ENCODE measurements at places on chromosomes 1 and 21. TPM values are rescaled to one million over a fixed set of nuclear protein-coding genes. Genes with fewer than 3 reads are reported as not detected.

The CIART gene
- total RNA-seq = 1.8 TPM

GRCh38 chr1:26946270-26946669, 14.0 kb downstream of the KDF1 start:
- DNase-seq = no peak

DNA sequence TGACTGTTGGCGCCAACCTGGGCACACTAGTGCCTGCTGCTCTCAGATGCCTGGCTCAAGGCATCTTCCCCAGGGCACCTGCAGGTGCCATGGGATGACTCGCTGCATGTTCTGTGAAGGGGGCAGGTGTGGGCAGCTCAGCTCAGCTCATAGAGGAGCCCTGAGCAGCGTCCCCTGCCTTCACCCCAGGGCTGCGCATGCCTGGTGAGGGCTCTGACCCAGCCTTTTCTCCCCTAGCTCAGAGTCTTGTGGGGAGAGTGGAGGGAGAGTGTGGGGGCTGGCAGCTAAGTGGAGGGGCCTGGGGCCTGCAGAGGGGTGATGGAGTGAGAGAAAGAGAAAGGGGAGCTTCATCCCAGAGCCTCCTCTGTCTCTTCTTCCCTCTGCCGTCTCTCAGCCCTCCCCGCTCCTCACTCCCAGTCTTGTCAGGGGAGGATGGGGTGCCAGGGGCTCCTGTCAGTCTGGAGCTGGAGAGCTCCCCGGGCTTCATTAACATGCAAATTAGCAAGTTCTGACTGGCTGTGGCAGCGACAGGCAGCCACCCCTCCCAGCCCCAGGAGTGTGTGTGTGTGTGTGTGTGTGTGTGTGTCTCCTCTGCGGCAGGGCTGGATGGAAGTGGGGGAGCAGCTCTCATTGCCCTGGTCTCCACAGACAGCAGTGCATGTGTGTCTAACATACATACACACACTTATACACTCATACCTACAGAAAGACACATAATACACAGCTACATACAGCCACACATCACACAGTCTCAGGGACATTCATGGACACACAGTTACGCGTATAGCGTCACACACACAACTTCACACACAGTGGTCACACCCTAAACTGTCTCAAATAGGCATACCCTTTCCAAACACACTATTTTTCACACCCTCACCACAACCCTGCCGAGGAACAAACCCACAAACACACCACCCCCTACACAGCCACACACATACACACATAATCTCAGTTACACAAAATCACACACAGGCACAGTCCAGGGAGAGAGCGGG, 34.0 kb downstream of the FOXO6 start:
- no peak for DNase-seq

The HSD11B1 gene
- total RNA-seq = 2.1 TPM

The ARPC5 gene
- 140 TPM for total RNA-seq

The LHX8 gene
- total RNA-seq = not detected

DNA sequence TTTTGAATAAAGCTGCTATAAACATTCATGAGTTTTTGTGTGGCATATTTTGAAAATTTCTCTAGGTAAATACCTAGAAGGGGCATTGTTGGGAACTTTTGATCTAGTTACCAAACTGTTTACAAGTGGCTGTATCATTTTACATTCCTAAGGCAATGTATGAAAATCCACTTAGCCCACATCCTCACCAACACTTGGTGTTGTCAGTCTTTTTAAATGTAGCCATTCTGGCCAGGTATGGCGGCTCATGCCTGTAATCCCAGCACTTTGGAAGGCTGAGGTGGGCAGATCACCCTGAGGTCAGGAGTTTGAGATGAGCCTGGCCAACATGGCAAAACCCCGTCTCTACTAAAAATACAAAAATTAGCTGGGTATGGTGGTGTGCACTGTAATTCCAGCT, 5.9 kb upstream of the KCNE2 start:
- DNase-seq = no peak

- no peak for DNase-seq
Observed at GRCh38 chr1:204092632-204093420, 19.9 kb downstream of the SOX13 start.

- no peak for DNase-seq
Observed at GRCh38 chr1:7097938-7098592, 312.8 kb downstream of the CAMTA1 start.

The SLC1A7 gene
- total RNA-seq = not detected

- no peak for DNase-seq
Observed at GRCh38 chr21:30146558-30147282, 19.9 kb downstream of the CLDN17 start.

GRCh38 chr1:11881749-11882441, 23.1 kb upstream of the NPPB start:
- no peak for DNase-seq

DNA sequence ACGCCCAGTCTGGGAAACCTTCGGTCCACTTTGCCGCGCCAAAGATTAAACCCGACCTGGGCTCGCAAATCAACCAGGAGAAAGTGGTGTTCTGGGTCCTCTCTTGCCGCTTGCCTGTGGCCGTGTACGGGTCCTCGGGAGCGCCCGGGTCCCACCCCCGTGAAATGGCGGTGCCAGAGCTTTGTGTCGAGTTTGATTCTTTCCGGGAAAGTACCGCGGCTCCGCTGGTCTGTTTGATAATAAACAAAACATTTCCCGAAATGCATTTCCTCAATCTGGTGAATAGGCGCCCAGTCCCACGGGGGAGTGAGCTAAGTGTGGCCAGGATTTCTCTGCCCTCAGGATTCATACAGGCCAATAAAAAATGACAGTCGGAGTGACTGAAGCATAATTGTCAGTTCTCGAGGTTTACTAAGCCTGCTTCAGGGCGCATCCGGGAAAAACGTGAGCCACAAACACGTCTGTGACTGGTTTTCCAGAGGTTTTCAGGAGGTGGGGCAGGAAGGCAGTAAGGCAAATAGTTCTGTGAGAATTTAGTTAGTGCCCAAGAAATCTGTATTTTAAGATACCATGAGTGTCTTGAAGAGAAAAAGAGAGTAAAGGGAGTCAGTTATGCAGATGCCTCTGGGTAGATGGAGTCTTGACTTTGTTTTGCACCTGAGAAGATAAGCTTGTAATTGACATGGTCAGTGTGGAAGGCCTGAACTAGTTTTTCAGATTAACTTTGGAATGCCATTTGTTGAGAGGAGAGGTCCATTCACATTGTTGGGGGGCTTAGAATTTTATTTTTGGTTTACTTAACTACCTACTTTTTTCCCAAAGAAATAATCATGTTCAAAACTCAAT, 675 bp downstream of the IFNAR1 start:
- DNase-seq = peak; percentile 19

- no peak for DNase-seq
Observed at GRCh38 chr1:228095938-228096337, 7.2 kb downstream of the C1orf35 start.

DNA sequence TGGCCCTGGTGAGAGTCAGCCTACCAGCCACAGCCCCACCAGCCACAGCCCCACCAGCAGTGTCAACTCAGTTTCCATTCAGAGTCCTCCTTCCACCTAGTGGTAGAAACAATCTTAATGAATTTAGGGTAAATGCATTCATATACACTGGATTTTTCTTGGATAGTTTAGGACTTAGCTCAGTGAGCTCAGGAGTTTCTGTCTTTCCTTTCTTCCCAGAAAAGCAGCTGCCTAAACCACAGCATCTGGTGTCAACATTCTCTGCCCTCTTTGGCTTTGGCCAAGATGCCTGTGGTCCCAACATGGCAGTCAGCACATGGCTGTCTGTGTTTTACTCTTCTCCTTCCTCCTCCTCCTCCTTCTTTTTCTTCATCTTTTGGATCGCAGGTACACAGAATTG, 94.0 kb downstream of the CLIC6 start:
- DNase-seq = no peak

- DNase-seq = no peak
Observed at GRCh38 chr1:206802401-206802800, 30.1 kb upstream of the IL10 start.

The BNIPL gene
- total RNA-seq = 0.17 TPM

The TMEM201 gene
- 9.9 TPM for total RNA-seq

- no peak for DNase-seq
Observed at GRCh38 chr1:214833178-214833756, 230.3 kb downstream of the CENPF start.

- no peak for DNase-seq
Observed at GRCh38 chr1:24691051-24691450, 47.9 kb downstream of the SRRM1 start.

DNA sequence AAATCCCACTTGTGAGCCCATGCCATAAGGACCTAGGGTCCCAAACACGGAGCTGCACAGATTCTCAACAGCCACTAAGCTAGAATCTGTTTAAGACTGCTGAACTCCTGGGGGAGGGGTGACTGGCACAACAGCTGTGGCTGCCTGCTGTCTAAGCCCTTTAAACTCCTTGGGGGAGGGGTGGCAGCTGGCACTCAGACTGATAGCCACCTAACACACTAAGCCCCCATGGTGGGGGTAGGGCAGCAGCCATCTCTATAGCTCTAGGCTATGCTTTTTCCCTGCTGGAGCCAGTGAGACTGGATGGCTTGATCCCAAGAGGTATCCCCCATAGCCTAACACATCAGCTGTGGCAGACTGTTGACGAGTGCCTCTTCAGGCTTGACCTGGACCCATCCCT, 73.3 kb upstream of the FMO3 start:
- DNase-seq = no peak

DNA sequence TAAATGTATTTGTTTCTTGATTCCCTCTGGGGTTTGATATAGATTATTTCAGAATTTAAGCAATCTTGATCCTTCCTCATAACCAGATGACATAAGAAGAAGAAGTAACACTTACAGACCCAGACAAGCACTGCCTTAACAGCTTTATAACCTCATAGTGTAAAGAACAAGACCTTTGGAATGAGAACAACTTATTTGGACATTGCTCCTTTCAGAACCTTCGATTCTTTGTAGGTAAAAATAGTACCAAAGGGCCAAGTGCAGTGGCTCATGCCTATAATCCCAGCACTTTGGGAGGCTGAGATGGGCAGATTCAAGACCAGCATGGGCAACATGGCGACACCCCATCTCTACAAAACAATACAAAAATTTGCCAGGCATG, 15.0 kb downstream of the TM2D1 start:
- no peak for DNase-seq

DNA sequence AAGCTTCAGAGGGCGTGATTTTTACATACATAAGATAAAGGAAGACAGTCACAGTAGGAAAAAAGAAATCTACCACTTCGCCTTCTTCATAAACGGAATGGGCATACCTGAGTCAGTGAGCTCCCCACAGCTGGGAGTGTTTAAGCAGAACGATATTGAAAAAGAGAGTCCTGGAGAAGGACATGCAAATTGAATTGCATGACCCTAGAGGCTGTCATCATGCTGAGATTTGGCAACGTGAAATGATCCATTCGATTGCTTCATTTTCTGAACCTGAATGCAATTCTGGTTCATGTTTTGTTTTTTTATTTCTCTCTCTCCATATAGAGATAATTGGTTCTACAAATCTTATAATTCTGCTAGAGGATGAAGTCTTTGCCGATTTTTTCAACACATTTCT, 3.7 kb downstream of the RGSL1 start:
- no peak for DNase-seq

The SPATA1 gene
- not detected for total RNA-seq

DNA sequence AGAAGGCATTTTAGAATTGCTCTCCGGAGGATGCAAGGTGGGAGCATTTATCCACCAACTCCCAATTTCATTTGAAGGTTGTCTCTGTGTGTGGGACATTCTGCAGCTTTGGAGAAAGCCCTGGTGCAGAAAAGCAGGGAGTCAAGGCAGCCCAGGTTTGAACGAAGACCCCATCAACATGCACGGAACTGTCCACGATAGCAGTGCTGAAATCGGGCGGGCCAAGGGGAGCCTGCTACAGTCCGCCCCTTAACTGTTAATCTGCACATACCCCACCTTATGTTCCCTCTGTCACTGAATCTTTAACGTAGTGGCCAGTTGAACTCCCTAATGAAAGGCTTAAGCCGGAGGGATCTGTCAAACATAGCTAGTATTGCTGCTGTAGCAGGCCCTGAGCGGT, 68.8 kb upstream of the C1orf174 start:
- DNase-seq = no peak

The RNF2 gene
- 17.1 TPM for total RNA-seq

The RHD gene
- not detected for total RNA-seq

GRCh38 chr21:25561668-25562641, 45.3 kb downstream of the MRPL39 start:
- DNase-seq = no peak

GRCh38 chr21:21807598-21807903, 809.3 kb downstream of the NCAM2 start:
- no peak for DNase-seq

DNA sequence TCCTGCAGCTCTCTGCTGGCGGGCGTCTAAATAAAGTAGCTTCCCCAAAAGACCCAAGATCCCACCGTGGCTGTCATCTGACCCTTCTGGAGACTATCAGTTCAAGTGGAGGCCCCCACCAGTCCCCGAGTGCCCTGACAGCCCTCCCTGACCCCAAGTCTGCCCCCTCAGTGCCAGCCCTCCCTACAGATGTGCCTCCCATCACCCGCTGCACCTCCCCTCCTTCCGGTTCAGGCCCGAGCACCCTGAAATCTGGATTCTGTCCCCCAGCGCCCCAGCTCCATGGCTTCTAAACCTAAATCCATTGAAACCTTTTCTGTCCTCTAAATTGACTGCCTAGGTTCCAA, 595 bp downstream of the IL10RB start:
- DNase-seq = no peak

- DNase-seq = no peak
Observed at GRCh38 chr21:43811262-43812105, 22.1 kb downstream of the RRP1 start.

GRCh38 chr1:37151789-37152188, 117.5 kb upstream of the GRIK3 start:
- DNase-seq = no peak

The GSTM1 gene
- total RNA-seq = 16.3 TPM

DNA sequence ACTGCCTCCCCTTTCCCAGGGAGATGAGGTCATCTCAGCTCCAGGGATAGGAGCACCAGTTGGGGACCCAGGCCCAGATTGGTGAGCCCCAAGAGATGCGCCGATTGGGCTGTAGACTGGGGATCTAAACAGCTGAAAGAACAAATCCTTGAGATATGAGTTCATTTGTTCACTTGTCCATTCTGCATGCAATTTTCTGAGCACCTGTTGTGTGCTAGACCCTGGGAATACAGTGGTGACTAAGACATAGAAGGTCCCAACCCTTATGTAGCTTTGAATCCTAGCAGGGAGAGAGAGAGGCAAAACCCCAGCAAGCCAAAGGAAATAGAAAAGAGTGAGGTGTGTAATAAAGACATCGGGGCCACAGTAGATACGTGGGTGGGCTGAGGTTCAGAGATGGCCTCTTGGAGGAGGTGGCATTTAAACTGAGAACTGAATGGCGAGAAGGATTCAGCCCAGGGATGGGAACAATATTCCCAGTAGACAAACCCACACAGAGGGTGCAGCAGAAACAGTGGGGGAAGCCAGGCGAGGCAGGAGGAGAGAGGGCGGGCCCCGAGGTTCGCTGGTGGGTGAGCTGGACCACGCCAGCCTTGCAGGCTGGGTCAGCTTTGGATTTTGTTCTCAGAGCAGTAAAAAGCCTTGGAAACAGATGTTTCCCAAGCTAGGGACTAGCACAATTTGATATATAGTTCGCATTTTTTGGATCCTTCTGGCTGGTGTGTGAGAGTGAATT, 105.6 kb upstream of the ACTL8 start:
- no peak for DNase-seq
